ENCODE measurements at places on chromosomes 16 and 17.

DNA sequence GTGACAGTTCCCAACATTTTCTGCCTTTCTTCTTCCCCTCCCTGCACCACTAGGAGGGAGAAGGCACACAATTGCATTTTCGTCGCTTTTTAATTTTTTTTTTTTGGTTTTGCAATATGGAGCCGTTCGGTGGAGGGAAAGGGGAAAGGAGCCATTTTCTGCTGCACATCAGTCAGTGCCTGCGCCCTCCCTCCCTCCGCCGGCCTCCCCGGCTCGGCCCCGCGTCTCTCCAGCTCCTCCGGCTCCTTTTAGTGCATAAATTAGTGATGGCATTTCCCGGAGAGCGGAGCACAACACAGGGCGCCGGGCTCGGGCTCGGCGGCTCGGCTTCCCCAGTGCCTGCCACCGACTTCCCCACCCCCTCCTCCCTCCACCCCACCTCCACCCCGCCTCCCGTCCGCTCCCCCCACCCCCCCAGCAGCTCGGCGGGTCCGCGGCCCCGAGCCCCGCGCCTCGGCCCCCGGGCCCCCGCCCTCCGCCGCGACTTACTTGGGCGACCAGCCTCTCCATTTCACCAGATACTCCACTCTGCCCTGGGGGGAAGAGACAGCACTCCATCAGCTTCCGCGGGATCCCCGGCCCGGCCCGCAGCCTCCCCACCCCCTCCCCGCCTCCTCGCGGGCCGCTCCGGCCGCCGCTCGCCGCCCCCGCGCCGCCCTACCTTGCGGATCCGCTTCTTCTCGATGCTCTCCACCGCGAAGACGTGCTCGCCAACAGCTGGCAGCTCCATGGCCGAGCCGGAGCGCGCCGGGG is 542 bp downstream of the CBX4 start:
- peak; percentile 58 for DNase-seq

DNA sequence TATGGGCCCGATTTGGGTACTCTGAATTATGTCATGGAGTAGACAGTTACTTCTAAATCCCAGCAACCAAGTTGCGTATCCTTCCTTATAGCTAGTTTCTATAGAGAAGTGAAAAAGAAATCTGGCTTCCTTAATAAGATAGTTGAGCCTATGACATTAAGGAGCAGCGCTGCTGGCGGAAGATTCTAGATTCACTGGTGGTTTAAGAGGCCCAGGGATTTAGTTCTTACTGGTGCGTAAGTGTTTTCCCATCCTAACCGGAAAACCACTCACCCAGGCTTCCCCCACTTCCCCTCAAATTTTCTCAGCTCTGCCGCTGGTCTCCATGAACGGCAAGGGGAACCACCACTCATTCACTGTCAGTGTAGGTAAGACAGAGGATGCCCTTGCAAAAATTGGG is 230.4 kb downstream of the CPPED1 start:
- no peak for DNase-seq

GRCh38 chr17:20072692-20072992 is 63.5 kb downstream of the SPECC1 start:
- DNase-seq = no peak

GRCh38 chr16:82544378-82545160 is 82.2 kb upstream of the CDH13 start:
- no peak for DNase-seq

DNA sequence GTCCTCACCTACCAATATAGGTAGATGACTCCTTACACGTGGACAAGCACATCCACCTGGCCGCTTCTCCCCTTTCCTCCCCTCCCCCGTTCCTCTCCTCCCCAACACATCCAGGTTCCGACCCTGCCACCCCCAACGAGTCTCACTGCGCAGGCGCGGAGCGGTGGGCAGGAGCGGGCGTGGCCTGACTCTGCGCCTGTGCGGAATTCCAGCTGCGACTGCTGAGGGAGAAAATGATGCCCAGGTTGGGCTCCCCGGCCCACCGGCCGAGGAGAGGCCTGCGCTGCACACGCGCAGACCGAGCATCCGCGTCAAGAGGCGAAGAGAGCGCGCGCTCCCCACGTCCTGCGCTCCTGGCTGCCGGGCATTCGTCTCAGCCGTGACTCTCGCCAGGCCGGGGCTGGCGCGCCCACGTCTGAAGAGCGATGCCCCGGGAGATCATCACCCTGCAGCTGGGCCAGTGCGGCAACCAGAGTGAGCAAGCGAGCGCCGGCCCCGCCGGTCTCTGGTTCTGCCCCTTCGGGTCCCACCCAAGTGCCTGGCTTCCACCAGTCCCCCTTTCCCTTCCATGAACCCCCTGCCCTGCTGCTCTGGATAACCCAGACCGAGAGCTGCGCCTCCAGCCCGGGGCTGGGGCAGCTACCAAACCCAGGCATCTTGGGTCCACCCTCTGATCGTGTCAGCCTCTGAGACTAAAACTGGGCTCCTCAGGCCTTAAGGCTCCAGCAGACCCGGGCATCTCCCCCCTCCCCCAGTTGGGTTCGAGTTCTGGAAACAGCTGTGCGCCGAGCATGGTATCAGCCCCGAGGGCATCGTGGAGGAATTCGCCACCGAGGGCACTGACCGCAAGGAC is at the start of gene TUBG2:
TUBG2 (plus strand) TSS at position 206 of the 853 bp plus-strand sequence; CDS start at position 426, 220 bp downstream.
- peak; percentile 82 for DNase-seq

GRCh38 chr16:57690782-57691471 is 3.7 kb upstream of the DRC7 start:
- no peak for DNase-seq

DNA sequence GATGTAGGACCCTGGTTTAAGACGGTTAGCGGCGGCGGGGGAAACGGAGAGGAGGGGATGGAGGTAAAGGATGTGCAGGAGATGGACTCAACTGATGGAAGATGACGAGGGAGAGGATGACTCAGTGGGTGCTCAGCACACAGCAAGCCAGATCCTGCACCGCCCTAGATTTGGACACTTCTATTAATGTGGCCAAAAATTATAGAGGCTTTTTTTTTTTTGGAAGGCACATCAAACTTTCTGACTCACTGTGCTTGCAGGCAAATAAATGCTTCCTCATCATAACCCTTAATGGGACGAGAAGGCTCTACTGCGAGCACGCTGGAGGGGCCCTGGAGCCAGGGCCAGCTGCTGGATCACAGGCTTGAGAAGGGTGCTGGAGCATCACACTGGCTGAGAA is 36.0 kb downstream of the RTN4RL1 start:
- DNase-seq = no peak

DNA sequence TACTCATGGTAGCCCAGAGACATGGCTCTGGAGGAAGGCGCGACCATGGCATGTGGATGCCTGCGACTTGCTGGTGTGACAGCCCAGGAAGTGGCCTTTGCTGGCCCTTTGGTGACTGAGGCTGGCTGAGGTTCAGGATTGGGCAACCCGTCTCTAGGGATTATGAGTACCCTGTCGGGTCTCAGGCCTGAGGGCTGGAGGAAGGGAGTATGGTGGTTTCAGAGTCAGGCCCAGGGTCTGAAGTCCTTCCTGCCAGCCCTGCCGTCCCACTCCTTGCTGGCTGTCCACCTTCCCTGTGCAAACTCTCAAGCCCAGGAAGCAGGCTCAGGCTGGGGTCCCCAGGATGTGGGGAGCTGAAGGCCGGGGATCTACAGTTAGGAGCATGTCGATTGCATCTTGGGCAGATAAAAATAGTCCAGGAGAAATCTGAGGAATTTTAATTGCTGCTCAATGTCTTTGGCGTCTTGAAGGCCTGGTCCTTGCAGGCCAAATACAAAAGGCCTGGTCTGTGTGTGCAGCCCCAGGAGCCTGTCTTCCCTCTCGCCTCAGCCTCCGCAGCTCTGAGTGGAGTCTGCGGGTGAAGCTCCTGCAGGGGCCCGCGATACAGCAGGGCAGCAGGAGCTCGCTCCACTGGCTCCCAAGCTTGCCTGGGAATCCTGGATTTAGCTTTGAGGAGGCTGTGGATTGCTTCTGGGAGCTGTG is 52.5 kb downstream of the NKD1 start:
- DNase-seq = no peak

- DNase-seq = no peak
These were observed 52.6 kb downstream of the PLCG2 start for GRCh38 chr16:81831722-81832126.

- peak; percentile 54 for DNase-seq
These were observed 1.3 kb downstream of the GJD3 start for GRCh38 chr17:40363111-40363827.

DNA sequence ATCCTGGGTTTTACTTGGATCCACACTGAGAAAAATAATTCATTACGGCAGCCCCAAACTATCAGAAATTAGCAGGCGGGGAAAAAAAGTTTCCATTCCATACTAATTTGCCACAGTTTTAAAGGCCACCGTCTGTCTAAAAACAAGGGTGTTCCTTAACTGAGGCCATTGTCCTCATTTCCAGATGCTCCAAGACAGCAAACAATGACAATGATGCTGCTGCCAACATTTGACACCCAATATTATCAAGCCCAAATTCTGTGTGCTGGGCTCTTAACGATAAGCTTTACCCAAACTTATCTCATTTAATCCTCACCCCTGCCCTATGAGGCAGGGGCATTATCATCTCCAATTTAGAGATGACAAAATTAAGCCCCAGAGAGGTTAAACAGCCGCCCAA is 26.3 kb downstream of the CUEDC1 start:
- DNase-seq = no peak

- no peak for DNase-seq
These were observed 8.6 kb upstream of the BAHCC1 start for GRCh38 chr17:81386646-81387099.

GRCh38 chr17:71033336-71033735 is 864.0 kb downstream of the KCNJ2 start:
- DNase-seq = no peak

DNA sequence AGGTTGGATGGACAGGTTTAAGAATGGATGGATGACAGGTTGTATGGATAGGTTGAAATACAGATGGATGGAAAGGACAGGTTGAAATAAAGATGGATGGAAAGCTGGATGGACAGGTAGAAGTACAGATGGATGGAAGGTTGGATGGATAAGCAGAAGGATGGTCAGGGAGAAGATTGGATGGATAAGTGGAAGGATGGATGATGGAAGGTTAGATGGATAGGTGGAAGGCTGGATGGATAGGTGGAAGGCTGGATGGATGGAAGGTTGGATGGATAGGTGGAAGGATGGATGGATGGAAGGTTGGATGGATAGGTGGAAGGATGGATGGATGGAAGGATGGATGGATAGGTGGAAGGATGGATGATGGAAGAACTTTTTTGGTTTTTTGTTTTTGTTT is 905 bp upstream of the SDR42E2 start:
- no peak for DNase-seq

DNA sequence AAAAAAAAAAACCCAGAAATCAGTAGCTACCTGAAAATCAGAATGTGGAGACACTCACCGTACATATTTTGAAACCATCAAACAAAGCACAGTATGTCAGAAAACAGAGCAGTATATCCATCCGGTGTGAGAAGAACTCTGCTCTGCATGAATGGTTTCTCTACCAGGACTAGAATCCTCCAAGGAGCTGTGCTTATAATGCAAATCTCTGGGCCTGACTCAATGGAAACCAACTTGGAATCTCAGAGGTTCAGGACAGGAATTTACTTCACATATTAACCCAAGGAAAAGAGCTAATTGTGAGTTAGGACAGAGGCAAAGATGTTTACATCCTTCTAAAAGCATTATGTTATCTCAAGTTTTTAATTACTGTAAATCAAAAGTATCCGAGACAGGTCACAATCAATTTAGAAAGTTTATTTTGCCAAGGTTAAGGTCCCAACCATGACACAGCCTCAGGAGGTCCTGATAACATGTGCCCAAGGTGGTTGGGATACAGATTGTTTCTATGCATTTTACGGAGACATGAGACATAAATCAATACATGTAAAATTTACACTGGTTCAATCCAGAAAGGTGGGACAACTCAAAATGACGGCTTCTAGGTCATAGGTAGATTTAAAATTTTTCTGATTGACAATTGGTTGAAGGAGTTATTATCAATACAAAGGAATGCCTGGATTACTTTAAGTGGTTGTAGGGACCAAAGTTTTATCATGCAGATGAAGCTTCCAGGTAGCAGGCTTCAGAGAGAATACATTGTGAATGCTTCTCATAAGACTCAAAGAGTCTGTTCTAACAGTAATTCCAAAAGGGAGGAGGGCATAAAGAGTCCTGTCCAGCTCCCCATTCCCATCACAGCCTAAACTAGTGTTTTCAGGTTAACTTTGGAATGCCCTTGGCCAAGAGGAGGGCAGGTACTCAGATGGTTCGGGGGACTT is 164.1 kb downstream of the CDH8 start:
- DNase-seq = no peak

DNA sequence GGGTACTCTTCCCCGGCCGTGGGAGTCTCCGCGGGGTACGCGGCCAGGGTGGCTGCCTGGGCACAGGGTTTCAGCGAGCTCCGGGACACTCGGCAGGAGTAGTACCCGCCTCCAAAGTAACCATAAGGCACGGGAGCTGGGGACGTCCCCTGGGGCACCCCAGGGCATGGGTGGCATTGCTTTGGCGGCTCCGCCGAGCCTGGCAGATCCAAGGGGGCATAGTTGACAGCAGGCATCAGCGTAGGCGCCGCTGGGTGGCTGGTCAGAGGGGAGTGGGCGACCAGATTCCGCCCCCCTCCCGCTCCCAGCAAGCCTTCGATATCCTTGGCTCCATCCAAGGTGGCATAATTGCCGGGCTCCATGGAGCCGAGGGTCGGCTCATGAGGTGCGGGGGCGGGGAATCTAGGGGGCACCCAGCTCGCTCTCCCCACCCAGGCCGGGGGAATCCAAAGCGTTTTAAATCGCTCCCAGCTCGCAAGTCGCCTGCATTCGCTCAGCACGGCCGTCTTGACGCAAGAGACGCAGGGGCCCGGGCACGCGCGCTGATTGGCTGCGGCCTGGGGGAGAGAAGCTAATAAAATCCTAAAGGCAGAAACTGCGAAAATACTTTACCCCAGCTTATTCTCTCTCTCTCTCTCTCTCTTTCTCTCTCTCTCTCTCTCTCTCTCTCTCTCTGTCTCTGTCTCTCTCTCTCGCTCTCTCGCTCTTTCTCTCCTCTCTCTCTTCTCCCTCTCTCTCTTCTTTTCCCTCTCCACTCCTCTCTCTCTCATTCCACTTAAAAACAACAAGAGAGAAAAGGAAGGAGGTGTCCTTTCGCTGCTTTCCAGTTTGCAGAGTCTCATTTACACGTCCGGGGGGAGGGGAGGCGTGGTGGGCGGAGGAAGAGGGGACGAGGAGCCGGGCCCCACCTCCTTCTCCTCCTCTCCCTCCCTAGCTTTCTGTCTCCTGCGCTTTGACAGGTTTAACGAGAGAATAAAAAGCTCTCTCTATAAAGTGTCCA is at the start of gene HOXB13:
HOXB13 (minus strand) TSS at position 519 of the 1,000 bp plus-strand sequence; CDS start at position 362, 157 bp downstream.
- peak; percentile 50 for DNase-seq

- no peak for DNase-seq
These were observed 32.3 kb upstream of the ZC3H18 start for GRCh38 chr16:88537859-88538258.

DNA sequence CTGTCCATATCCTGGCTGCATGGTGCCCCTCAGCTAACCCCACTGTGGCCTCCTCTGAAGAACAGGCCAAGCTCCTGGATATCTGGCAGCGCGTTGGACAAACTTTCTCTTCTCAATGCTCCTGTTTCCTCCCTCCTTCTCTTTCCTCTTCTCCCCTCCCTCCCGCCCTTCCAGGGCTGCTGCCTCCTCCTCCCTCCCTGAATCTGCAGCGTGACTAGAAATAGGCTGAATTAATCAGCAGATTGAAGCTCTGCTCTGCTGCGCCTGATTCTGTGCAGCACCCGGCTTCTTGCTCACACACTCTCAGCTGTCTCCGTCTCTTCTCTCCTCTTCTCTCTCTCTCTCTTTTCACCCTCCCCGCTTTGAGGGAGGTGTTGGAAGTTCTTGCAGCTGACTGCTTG is 19.8 kb downstream of the TMEM94 start:
- no peak for DNase-seq

Data from activated naive CD4-positive, alpha-beta T cell treated with anti-CD3 and anti-CD28 coated beads, Interleukin-2, amount 50 U/mL, for 16 hours (primary cell).